HCT116 (cell line): ENCODE measurements at places on chromosomes 1 and 21. TPM values are rescaled to one million over a fixed set of nuclear protein-coding genes. Genes with fewer than 3 reads are reported as not detected.

DNA sequence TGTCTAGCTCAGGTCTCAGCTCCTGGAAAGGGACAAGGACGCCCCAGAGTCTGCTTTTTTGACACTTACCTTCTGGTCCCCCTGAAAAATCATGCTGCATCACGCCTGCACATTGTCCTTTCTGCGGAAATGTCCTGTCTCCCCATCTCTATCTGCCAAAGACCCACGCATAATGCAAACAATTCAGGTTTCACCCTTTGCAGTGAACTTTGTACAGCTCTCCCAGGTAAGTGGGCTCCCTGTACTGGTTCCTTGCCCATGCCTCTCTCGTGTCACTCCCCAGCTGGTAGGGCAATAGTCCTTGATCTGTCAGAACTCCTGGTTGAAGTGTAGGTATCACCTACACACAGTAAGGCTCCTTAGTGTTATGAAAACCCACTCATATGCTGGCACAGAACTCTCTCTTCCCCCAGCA is 102.9 kb upstream of the IRF2BP2 start:
- no peak for DNase-seq

DNA sequence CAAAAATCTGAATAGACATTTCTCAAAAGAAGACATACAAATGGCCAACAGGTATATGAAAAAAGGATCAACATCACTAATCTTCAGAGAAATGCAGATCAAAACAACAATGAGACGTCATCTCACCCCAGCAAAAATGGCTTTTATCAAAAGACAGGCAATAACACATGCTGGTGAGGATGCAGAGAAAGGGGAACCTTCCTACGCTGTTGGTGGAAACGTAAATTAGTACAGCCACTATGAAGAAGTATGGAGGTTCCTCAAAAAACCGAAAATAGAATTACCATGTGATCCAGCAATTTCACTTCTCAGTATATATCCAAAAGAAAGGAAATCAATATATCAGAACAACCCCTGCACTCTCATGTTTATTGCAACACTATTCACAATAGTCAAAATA is 65.1 kb upstream of the ATP1B1 start:
- no peak for DNase-seq

The LMX1A gene
- not detected for total RNA-seq

The AMIGO1 gene
- 0.10 TPM for total RNA-seq

DNA sequence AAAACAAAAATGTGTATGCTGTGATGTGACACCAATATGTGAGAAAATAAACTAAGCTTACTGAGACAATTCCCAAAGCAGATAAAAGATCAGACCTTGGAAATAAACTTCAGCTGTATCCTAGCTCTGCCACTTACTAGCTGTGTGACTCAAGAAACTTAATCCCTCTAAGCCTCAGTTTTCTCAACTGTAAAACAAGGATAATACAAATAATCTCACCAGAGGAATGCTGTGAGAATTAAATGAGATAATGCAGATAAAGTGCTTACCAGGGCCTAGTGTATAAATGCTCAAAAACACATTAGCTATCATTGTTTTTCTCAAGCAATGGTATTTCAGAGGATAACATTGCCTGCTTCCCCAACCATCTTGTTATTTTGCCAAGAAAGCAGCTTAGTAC is 2.1 kb downstream of the HEATR1 start:
- DNase-seq = no peak

GRCh38 chr1:176884911-176885310 is 279.6 kb downstream of the ASTN1 start:
- no peak for DNase-seq
